Skin of body (tissue), 3 donors: ENCODE measurements at places on chromosomes 3 and 15. TPM values are rescaled to one million over a fixed set of nuclear protein-coding genes. Genes with fewer than 3 reads are reported as not detected.
A peak's percentile ranks its signal among the peaks of the same experiment; 100 is the strongest.

- DNase-seq = no peak
Observed at GRCh38 chr3:10485806-10486205, 19.6 kb downstream of the ATP2B2 start.

ARHGEF26 gene
- total RNA-seq = 13.8 TPM

- DNase-seq = no peak
Observed at GRCh38 chr15:52440414-52440813, 88.3 kb downstream of the MYO5A start.

DNA sequence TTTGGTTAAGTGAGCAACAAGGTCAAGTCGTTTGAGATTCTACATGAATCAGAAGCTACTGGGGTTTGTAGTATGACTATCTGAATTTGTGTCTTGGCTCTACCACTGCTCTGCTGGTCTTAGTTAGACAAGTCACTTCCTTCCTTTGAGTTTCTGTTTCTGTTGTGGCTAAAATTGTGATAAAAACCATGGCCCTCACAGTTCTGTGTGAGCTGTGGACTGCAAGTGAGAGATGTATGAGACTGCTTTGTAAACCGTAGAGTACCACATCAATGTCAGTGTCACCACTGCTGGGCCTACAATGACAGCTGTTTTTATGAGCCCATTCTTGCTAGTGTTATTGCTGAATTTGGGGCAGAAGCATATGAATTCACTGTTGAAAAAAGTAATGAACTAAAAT is 32.7 kb downstream of the RARB start:
- no peak for DNase-seq

TRIM42 gene
- total RNA-seq = not detected

EAF1 gene
- total RNA-seq = 14.8 TPM

- DNase-seq = no peak
Observed at GRCh38 chr3:69033470-69033869, 18.7 kb downstream of the TMF1 start.

GRCh38 chr15:73957785-73958184 is 31.5 kb downstream of the LOXL1 start:
- DNase-seq = no peak

IP6K1 gene
- 27.5 TPM for total RNA-seq

- no peak for DNase-seq
Observed at GRCh38 chr3:178880274-178880673, 191.3 kb downstream of the ZMAT3 start.

DNA sequence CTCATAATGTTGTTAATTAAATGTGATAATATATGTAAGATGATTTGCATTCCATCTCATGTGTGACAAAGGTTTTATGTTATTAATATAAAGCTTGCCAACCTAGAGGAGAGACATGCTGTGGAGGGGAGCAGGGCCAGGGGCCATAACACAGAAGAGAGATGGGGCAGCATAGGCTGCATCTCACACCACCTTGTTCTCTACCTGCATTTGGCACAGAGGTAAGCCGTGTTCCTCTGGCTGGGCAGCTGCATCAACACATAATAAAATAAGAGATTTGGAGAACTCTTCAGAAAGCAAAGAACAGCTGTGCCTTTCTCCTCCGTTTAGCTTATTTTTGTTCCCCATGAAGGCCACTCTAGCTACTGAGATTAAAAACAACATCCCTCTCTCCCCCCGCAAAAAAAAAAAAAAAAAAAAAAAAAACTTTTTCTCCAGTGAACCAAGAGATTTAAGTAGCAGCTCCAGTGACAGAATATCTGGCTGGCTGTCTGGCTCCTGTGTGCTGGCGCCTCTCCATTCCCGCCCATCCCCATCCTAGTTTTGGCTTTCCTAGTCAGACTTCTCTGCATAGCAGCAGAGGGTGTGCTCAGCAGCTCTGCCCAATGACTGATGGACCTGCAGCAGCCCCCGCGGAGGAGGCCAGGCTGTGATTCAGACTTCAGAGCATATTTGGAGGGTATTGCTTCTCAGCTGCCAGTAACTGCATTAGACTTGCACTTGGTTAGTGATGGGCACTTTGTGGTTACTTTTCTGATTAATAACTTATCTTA is 52.2 kb upstream of the STXBP5L start:
- DNase-seq = no peak

DNA sequence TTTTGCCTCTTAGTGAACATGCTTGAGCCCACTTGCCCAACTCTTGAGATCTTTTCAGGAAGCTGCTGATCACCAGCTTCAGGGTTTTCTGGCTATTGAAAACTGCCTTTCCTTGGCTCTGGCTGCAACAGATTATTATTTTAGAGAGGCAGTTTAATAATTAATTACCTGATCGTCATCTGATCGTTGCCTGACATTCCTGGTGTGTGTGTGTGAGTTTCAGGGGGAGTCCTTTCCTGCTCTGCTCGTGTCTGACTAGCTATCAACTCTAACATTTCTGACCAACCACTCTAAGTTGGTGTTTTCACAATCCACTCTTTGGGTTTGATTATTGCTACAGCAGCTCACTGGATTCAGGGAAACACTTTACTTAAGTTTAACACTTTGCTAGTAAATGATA is 84.3 kb upstream of the SPATA16 start:
- DNase-seq = no peak

- DNase-seq = no peak
Observed at GRCh38 chr15:55108858-55109518, 87.8 kb downstream of the RSL24D1 start.

DNA sequence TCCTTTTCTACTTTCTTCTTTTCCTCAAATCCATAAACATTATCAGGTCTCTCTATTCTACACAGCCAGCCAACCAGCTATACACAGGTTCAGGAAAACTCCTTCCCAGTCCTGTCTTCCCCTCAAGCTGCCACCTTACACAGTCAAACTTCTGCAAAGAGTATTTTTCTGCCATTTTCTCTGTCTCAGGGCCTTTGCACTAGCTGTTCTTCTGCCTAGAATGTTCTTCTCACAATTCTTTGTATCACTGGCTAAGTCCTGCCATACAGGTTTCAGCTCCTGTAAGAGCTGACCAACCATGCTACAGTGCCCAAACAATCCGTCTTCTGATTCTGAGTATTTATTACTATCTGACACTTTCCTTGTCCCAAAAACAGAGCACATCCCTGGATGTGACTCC is 278.3 kb upstream of the ICE2 start:
- DNase-seq = no peak

MCTP2 gene
- total RNA-seq = 14.2 TPM

MYL3 gene
- 23.7 TPM for total RNA-seq

DNA sequence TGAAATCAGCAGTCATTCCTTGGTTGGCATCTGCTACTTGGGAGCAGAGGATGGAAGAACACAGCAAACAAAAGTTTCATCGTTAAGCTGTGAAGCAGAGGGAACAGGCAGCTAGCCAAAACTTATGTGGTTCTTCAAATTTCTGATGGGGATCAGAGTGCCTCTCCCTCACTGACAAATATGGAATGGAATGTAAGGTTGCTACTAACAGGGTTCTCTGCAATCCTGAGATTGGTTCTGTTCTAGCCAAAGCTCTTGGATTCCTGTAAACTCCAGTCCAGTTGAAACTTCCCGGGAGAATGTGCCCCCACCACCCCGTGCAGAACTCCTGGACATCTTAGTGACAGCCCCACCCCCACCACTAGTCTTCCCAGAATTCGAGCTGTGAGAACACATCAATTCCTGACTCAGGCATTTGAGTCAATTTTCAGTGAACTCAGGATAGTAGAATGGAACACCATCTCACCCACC is 55.9 kb upstream of the PHLDB2 start:
- DNase-seq = peak; percentile 81

CHRNB4 gene
- total RNA-seq = not detected

GRCh38 chr15:90597577-90597976 is 67.9 kb downstream of the CRTC3 start:
- no peak for DNase-seq

DNA sequence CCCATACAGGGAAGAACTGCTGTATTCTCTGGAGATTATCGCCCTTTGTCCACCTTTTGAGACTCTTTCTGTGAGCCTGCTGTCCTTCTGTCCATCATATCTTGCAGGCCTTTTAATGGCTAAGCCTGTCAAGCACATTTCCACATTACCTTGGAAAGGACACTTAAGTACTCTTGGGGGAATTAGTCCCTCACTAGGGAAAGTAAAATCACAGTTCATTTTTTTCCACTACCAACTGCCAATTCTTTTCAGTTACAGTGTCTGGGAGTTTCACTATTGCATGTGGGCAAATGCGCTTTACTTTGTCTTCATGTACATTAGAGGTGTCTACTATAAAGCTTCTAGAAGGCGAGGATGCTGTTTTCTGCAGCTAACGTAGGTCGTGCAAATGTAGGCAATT is 242.1 kb downstream of the NSUN3 start:
- DNase-seq = no peak

DNA sequence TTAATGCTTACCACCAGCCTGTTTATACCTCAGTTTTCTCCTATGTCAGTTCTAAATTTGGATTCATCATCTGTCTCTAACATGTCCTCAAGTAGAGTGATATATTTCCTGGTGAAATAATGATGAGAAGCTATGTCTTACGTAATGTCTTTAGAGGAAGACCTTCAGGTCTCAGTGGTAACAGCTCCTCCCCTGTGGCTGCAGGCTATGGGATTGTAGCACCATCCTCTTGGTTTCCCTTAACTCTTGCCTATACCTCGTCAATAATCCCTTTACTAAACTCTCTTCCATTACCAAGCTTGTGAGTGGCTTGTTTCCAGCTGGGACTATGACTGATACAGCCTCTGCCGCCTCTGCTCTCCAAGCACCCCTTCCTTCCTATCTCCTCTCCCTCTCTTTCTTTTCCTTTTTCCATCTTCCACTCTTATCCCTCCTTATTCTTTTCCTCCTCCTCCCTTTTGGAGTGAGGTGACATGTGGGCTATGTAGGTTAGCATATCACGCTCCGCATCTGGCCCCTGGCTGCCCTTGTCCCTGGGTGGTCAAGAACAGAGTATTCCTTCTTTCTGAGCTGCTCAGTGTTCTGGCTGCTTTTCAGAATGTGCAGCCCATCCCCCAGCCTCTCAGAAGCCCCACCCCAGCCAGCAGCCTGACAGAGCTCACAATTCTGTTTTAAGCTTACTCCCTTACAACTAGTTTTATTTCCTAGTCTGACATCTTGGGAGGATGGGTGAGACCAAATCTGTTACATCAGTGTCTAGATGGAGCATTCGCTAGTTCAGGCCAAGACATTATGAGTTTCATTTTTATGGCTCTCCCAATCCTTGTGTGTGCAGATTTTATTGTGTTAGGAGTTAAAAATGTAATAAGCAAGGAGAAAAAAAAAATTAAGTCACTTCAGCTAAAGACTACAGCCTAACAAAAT is 75.0 kb upstream of the RNU6-1 start:
- peak; percentile 73 for DNase-seq

ATP13A4 gene
- total RNA-seq = 22.4 TPM

DNA sequence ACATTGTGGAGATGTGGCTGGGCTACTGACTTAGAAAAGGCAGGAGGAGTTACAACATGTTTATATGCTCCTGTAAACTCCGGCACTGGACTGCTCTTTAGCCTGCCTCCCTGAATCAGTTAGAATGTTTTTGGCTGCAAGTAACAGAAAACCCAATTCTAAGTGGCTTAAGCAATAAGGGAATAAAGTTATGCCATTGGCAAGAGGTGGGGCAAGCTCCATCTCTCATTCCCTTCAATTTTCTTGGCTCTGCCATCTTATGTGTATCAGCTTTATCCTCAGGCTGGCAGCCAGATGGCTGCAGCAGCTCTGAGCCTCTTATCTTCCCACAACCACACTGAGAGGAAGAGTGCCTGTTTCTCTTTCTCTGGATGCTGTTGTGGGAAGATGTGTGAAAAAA is 22.4 kb upstream of the MEIS2 start:
- DNase-seq = no peak

DNA sequence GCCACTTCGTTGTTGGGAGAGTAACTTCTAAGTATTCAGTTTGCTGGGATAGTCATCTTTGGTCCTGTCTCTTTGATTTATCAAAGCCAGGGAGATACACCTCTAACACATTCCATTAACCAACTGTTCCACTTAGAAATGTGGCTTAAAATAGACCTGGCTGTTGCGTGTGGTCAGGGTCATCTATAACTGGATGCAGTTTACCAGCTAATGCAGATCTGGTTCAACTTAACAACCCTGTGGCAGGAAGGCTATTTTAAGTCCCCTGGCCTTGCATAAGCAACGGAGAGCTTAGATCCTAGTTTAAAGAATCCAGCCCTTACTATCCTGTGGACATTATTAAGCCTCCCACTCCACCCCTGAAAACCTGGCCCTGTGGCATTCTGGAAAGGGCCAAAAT is 28.1 kb upstream of the CAPN3 start:
- no peak for DNase-seq

DNA sequence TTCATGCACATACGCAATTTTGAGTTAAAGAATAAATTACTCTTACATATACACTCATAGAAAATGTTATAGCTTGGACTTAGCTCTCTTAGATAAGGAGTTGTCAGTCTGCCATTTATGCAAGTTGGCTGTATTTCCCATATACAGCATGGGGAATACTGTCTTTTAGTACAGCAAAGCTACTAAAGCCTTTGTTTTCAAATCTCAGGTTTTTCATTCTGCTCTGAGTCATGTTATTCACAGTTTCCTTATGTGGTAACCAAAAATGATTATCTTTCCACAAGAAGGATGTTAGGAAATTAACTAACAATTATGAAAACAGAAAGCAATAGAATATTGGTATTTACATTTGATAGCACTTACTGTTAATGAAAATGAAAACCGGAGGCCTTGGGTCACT is 4.3 kb upstream of the TIPARP start:
- no peak for DNase-seq

- no peak for DNase-seq
Observed at GRCh38 chr3:22121068-22121701, 370.2 kb upstream of the ZNF385D start.

GRCh38 chr3:55244247-55244646 is 242.9 kb downstream of the WNT5A start:
- DNase-seq = no peak

DNA sequence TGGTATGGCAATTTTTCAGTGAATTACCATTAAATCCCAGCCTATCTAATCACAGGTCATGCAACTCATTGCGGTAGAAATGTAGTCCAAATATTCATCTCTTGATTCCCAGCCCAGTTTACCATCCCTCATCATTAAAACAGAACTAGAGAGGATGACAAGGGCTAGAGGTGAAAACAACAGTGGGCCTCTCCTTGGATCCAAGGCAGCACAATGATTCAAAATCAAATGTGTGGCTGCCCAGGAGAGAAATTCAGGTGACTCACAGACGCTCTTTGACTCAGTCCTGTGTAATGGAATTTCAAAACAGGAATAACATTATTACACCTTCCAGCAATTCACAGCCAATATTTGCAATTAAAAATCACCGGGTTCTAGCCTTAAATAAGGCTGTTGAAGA is 246.5 kb downstream of the TBL1XR1 start:
- no peak for DNase-seq

DNA sequence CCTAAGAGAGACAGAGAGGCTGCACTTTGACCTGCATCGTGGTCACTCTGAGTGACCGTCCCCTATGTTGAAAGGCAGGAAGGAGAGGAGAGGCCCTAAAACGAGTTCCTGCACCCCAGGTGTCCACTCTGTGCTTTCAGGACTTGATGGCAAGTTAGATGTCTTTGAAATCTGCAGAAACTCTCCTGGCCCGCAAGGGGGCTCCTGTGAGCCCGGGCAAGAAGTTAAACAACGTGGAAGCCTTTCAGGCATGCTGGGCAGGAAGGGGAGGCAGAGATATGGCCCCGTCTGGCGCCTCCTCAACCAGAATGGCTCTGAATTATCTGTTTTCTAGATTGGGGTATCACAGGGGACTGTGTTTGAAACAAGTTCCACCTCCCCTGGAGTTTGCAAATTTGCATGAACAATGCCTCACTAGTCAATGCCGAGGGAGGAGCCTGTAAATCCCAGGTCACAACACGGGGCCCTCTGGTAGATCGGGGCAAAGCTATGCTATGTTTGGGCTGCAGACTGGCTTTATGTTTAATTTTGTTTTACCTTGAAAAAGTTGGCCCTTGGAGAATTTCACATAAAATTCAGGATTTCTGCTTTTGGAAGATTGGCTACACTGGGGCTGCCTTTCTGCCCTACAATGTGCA is 9.8 kb downstream of the CTXND1 start:
- no peak for DNase-seq

NRG4 gene
- total RNA-seq = 0.10 TPM
